ENCODE measurements at places on chromosomes 7 and 10.

- DNase-seq, result no peak
Observed at GRCh38 chr10:51926337-51926736, 226.9 kb upstream of the CSTF2T start.

DNA sequence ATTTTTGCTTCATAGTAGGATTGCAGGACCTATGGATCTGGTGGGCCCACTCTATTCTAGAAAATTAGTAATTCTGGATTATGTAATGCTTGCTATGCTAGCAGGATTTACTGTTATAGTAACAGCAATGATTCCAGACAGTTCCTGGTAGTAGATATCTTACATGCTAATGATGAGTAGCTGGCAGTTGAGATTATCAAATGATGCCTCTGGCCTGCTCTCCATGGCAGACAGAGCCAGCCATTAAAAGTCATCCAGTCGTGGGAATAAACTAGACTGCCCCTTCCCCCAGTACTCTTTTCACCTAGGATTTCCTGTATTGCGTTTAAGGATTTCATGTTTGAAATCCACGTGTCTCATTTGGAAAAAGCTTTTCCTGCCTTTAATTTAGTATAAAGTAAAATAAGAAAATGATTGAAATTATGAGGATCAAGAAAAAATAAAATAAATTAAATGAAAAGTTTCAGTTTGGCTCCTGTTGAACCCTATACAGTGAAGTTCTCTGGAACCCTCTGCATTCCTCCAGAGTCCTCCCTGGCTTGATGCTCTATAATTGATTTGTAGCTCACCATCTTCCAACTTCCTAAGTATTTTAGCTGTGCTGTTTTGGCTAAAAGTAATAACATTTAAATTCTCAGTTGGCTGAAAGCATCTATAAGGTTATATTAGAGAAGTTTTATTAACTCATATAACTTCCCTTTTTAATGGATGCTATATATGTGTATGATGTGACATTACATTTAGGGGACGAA lies 14.6 kb downstream of the UMAD1 start:
- DNase-seq, result no peak

GRCh38 chr7:24827027-24827426 lies 69.8 kb upstream of the GSDME start:
- DNase-seq, result no peak

GRCh38 chr10:132641401-132641800 lies 103.8 kb downstream of the INPP5A start:
- no peak for DNase-seq

DNA sequence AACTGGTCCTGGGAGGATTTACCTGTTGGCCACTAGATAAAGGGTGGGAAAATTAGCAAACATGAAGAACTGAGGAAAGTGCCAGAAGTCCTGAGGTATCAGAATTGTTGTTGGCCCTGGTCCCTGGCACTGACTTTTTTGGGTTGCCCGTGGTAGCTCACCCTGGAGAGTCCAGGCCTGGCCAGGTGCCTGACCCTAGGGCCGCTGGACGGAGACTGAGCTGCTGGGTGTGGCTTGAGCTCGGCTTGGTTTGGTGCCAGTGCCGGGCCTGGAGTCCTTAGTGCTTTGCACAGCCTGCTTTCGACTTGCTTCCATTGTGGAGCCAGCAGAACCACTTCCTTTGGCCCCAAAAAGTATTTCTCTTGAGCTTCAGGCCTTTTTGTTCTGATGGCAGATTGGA lies 12.9 kb downstream of the MDH2 start:
- no peak for DNase-seq

- DNase-seq, result no peak
Observed at GRCh38 chr10:51072921-51073434, 1.3 kb upstream of the PRKG1 start.

DNA sequence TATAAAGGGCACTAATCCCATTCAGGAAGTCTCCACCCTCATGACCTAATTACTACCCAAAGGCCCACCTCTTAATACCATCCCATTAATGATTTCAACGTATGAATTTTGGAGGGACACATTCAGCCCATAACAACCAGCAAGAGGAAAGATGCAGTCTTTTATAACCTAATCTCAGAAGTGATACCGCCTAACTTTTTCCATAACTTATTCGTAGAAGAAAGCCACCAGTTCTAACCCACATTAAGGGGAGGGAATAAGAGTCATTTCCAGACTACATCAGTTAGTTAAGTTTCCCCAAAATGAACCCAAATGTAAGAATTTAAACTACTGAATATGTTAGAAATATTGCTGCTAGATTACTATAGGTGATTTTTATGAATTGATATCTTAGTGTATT lies 32.1 kb upstream of the LHFPL3 start:
- no peak for DNase-seq

DNA sequence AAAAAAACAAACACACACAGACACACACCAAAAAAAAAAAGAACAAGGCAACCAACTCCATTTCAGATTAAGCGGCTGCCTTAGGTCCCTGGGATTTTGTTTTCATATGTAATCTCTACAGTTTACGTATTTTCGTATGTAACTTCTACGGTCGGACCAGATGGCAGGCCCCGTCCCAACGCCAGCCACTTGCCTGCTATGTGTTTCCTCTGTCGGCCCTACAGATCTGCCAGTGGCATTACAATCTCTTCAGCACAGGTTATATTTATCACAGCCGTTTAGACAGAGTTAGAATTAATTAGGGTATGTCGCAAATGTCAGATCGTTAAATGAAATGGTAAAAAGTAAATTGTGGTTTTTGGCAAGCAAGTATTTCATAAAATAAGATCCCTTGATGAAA lies 99.3 kb downstream of the DNAJB6 start:
- no peak for DNase-seq

DNA sequence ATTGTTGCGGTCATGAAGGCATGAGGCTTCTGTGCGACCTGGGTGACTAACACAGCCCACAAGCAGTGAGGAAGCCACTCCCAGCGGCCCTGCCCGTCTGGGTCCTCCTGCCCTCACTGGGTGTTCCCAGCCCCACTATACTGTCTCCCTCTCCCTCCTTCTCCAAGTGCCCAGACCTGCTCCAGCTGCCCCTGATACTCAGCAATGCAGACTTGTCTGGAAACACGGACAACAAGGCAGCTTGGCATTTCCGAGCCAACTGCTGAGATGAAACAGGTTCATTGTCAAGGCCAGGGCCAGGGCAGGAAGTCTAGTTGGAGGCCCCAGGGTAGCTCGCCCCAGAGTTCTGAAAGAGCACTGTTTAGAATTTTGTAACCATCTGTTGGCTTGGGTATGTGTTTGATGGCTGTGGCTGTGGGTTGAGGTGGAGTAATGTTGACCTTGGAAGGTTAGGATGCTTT lies 95.7 kb downstream of the RBM20 start:
- no peak for DNase-seq

DNA sequence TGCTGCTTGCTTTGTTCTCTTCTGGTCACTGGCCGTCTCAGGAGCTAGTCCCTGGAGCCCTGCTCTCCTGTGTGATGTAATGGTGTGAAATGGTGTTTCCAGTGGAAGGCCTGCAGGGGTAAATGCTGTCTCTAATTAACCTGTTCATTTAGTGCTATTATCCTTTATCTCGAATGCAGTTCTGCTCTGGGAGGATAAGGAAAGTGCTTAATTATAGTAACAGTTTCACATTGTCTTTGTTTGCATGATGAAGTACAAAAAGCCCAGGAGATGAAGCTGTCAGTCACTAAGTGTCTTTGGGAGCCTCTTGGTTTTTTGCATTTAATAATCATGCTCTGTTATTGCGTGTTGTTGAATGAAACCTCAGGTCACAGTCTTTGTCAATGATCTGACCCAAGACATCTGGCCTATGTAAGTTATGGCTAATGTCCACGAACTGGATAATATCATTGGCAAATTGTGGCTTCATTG lies 755.3 kb upstream of the GALNT17 start:
- DNase-seq, result no peak

DNA sequence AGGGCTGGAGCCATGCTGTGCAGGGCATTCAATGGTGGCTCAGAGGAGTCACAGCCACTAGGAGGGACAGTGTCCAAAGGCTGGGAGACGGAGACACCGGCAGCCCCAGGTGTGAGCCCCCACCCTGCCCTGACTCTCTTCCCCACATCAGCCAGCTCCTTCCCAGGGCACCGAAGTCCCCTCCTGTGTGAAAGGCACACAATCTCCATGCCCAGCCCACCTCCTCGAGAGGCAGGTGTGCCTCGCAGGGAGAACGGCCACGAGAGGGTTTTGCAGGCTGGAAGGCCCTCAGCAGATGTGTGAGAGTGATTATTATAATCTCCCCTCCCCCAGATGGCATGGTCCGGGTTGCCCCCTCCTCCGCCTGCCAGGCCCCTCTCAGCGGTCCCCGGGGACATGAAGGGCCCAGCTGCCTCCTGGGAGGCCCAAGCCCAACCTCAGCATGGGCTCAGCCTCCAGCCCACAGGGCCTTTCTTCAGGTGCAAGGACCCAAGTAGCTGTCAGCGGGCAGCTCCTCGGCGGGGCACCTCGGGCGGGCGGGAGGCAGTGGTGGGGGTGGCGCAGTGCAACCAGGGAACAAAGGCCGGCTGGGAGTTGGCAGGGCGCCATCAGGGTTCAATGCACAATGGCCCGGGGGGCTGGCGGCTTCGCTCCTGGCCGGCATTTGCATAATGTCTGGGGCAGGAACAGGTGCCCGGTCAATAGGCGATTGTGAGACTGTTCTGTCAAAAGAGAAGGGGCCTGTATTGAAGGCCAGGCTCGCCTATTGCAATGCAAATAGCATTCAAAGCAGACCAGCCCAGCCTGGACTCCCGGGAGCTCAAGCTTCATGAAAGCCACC lies 155.3 kb upstream of the ZMIZ1 start:
- peak; percentile 73 for DNase-seq

All from NCI-H510A treated with DMSO at 0.1 percent for 48 hours (cell line).